ENCODE measurements at places on chromosomes 2 and 18.

DNA sequence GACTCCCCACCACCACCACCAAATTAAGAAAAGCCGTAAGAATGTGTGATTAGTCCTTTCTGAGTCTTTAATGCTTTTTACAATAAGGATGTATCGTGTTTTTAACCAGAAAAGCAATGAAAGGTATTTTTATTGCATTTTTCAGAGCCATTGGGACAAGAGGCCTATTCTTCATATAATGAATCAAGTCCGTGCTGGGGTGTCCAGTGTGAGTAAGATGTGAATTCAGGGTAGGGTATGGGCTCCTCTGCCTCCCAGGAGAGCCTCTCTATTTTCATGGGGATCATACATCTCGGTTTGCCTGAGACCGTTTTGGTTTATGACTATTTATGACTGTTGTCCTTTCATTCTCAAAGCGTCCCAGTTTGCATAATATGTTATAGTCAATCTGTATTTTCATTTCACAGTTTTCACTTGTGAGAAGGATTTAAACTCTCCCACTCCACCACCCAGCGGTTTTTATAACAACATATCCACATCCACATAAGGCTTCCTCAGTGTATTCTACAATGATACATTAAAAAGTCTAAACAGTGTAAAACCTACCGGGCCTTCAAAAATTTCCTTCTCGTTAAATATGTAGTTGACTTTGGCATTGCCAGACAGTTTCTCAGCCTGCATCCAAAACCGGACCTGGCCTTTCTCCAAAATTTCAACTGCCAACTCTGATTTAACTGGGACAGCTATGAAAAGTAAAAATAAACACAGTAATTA is 80.8 kb upstream of the LPIN2 start:
- no peak for DNase-seq

DNA sequence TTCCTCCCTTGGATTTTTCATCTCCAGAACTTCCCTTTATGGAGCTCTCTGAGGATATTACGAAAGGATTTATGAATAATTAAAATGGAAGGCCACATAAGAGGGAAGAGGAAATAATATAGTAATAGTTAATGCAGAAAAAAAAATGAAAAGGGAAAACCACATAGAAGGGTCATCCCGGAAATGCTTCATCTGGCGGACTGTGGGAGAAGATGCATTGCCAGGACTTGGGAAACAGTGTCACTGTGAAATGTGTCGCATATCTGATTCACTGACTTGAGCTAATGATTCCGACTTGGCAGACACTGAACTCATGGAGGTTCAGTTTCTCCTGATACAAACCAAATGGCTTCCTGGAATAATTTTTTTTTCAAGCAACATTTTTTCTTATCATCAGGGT is 129.9 kb upstream of the RMP24 start:
- no peak for DNase-seq

- no peak for DNase-seq
Observed at GRCh38 chr2:27887111-27887510, 3.1 kb downstream of the RBKS start.

DNA sequence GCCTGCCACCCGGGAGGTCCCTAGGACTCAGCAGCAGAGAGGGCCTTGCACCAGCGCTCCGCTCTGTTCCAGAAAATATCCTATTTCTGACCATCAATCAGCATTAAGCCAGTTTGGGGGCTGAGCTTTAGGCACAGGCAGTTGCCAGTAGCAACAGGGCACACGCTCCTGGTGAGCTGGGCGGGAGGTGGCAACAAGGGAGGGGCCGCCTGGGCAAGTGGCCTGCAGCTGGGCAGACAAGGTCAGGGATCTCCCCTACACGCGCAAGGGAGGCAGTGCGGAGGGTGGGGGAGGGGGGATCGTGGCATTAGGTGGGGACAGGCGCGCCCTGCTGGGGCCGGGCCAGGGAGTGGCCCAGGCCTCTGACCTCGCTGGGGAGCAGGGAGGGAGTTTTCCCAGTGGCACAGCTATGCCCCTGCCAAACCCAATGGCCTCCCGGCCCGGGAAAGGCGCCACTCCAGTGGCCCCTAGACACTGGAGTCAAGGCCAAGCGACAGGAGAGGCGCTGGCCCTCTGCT is 302.8 kb downstream of the NCKAP5 start:
- DNase-seq, result no peak

DNA sequence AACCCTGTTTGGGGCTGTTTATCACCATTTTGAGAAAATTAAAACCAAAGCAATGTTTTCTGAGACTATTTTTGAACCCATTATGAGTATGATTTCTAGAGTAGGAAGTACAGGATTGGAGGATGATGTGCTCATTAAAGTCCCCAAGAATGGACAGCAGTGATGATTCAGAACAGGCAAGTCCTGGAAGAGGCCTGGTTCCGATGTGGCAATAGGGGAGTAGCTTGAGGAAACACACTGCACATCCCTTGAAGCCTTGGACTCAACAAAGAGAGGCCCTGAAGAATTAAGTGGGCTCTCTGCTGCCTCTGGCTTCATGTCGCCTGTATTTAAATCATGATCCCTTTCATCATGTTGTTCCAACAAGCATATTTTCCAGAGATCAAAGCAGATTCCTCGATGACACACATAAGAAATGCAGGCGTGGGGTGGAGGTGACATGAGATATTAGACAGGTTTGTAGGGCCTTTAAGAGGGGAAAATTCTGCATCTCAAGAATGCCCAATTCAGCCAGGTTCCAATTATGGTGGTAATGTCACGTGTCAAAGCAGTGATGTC is 242.2 kb downstream of the FHOD3 start:
- DNase-seq, result no peak

GRCh38 chr2:88252646-88253045 is 82.5 kb downstream of the THNSL2 start:
- DNase-seq, result no peak

DNA sequence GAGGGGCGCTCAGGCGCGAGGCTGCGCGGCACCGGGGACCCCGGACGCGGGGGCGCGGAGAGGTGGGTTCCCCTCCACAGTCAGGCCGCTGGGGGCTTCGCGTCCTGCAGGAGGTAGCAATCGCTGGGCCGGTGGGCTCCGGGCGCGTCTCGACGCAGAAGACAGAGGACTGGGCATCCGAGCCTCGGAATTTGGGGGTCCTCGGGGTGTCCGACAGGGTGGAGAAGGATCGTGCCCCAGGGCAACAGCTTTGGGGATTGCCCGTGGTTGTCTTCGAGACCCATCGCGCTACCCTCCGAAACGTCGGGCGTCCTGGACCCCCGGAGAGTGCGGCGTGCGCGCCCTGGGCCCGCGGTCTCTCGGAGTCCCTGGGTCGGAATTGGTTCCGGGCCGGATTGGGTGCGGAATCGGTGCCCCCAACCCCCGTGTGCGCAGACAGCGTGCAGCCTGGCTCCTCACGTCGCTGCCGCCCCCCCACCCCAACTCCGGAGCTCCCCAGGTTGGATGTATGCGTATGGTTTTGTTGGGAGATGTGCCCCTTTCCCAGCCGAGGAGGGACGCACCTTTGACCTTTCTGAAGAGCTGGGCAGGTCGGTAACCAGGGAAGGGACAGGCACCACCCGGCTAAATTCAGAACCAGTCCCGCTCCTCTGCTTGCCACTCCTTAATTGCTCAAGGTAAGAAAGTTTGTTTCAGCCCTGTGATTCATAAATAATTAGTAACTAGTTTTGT is 750 bp downstream of the NPAS2 start:
- no peak for DNase-seq

DNA sequence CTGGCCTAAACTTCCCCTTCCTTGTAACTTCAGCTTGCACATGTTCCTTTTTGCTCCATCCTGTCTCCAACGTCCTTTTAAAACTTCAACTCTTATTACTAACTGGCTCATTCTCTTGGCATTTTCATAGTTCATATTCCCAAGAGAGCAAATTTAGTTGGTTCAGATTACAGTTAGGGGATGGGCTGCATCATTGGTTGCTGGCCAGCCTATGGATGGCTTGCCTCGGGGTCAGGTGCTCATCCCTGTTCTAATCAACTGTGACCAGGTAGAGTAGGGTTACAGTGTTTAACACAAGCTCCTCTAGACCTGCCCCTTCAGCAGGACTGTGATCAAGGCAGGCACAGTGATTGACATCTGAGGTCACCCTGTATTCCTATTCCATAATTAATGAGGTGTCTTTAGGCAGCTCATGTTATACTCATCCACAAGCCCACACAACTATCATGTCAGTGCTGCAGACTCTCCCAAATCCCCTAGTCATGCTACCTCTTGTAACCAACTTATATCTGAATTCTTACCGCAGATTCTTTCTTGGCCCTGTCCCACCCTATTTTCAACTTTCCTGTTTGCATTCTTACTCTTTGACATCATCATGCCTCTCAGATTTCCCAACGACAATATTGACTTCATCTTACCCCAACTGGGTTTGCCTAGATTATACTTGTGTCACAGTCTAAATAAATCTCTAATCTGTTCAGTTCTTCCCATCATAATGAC is 293.3 kb downstream of the MTX2 start:
- no peak for DNase-seq

DNA sequence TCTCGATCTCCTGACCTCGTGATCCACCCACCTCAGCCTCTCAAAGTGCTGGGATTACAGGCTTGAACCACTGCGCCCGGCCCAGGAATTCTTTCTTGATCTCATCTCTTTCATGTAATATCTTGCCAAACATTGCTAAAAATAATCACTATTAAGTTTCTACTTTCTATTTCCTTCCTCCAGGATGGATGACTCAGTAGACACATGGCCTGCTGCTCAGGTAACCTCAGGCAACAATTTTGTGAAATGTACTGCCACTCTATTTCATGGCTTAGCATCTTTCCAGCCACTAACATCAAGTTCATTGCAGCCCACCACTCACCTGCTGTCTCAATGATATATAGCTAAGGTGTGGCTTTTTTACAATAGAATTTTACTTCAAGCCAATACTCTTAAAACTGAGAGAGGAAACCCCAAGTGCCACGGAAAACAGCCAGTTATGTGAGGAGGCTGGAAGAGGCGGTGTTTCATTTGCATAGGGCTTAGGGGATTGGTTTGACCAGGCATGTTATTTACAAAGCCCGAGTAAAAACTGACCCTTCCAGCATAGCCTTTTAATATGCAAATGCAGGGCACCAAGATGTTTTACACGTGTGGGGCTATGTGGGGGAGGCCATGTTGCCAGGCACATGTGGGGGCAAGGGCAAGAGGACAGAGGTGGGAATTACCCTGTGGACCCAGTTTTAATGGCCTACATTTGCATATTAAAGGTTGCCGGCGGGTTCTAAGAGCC is 11.3 kb upstream of the SUMO1 start:
- DNase-seq, result no peak

- no peak for DNase-seq
Observed at GRCh38 chr2:24261441-24261840, 86.6 kb downstream of the FAM228A start.

DNA sequence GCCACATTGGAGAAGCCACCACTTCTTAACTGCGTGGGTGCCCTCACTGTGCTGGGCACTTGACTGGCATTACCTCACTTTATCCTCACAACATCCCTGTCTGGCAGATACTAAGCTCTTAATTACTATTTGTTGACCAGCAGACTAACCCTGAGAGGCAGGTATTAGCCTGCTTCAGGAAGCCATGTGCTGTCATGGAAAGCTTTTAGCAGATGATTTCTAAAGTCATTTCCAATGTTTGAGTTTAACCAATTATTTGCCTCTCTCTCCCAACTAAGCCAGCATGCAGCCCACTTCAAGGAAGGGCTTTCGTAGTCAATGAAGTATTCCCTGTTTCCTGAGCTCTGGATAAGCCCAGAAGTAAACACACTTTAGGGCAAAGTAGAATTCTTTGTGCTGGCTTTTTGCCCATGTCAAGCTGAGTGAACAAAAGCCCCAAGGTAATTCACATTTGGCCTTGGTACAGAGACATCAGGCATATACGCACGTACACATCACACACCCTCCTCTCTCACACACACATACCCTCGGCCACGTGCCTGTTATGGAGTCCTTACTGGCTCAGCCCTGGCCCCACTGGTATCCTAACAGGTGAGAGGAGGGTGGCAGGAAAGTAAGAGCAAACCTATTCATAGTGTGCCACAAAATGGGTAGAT is 108.6 kb downstream of the C1D start:
- no peak for DNase-seq

GRCh38 chr18:63741769-63742168 is 33.4 kb upstream of the SERPINB7 start:
- no peak for DNase-seq

- DNase-seq, result no peak
Observed at GRCh38 chr2:96926791-96927190, 56.9 kb upstream of the SEMA4C start.

GRCh38 chr2:118812552-118812951 is 34.9 kb downstream of the EN1 start:
- DNase-seq, result no peak

DNA sequence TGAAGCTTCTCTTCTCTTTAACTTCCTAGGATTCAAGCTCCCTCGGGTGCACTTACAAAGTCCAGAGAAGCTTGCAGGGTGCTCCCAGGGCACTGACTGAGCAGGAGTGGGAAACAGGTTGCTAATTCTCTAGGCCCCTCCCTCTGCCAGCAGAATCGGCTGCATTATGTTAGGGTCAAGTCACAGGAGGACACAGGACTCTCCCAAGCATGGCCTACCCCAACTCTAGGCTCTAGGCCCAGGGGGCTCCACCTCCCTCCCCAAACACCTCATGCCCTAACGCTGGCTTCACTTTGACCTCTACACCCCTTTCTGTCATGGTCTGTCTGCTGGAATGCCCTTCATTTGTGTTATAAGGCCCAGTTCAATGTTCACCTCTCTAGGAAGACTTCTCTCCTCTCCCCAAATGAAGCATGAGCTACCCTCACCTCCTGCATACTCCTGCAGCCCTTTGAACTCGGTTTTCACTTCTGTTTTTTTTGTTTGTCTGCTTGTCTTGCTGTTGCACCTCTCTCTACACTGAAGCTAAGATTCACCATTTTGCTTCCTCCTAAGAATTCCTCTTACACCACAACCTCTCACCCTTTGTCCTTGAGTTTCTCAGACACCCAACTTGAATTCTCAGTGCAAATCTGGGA is 521.8 kb upstream of the ID2 start:
- no peak for DNase-seq

GRCh38 chr2:189092936-189093335 is 86.6 kb downstream of the COL5A2 start:
- DNase-seq, result no peak

DNA sequence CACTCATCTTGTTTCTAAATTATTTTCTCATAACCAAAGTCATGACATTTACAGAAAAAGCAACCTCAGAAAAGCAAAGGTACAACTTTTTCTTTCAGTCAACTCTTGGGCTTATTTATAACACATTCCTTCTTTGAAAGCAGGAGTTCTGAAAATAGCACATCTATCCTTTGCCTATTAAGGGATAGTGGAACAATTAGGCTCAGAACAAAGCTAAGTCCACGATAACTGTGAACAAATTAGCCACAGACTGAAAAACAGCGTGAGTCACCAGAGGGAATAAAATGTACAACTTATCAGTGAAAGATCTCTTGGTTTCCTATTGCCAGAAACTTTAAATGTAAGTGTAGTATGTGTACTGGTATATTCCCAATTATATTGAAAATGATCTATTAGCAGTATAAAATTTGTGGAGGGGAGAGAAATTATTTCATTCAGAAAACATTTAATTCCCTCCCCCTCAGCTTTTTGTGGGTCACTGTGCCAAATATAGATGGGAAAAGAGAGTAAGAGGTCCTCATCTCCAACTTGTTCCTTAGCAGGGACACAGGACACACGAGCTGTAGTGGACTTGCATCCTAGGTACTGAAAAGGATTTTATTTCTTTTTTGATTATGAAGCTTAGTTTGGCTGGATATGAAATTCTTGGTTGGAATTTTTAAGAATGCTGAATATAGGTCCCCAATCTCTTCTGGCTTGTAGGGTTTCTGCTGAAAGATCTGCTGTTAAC is 15.4 kb upstream of the MATN3 start:
- DNase-seq, result no peak

GRCh38 chr18:67451960-67452359 is 64.6 kb downstream of the DSEL start:
- DNase-seq, result no peak
